HT1080 (cell line): ENCODE measurements at places on chromosomes 13 and 19.

GRCh38 chr19:51676566-51677083 lies 16.5 kb upstream of the SPACA6 start:
- no peak for DNase-seq

DNA sequence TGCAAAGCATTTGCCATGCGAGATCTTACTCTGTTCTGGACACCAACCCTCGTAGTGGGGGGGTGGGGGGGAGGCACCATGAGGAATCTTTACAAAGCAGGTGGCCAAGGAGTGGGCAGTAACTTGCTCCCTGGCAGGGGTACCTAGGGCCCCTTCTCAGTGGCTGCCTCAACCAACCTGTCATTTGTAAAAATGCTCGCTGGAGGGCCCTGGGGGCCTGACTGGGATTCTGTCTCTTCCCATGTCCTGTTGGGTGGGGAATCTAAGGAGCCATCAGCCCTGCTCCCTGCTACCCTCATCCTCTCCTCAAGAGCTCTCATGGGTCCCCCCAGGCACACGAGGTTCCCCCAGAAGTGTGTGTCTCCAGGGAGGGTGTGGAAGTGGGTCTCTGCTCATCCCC lies 1.5 kb downstream of the KCNN1 start:
- no peak for DNase-seq

GRCh38 chr19:28437390-28438346 lies 775.3 kb downstream of the UQCRFS1 start:
- DNase-seq, result no peak

GRCh38 chr13:88887045-88887662 lies 1216.0 kb downstream of the SLITRK5 start:
- DNase-seq, result no peak
